ENCODE measurements at places on chromosomes 13 and 19.

GRCh38 chr13:40996426-40997092, 22.6 kb downstream of the ELF1 start:
- DNase-seq = no peak

GRCh38 chr19:57406516-57407123, 4.3 kb upstream of the ZNF17 start:
- DNase-seq = peak; percentile 43

GRCh38 chr19:10292206-10292788, 2.5 kb downstream of the ICAM5 start:
- DNase-seq = peak; percentile 73

- no peak for DNase-seq
These were observed 16.7 kb upstream of the FCGBP start for GRCh38 chr19:39951065-39951650.

DNA sequence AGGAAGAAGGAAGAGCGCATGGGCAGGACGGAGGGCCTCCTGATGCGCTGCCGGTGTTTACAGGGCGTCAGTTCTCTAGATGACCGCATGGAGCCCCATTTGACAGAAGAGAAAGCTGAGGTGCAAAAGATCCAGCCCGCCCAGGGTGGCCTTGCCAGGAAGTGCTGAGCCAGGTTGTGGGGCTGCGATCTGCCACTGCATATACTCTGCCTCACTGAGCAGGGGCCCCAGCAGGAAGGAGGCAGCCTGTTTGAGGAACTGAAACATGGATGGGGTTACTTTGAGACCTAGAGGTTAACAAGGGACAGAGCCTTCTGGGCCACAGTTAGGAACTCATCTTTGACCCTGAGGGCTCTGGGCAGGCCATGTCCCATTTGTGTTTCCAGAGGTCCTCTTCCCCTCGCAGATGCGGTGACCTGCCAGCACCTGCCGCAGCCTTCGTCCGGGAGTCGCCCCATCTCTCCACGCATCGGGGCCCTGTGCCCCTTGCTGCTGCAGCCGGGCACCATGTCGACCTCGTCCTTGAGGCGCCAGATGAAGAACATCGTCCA, 3.2 kb downstream of the EPN1 start:
- no peak for DNase-seq

DNA sequence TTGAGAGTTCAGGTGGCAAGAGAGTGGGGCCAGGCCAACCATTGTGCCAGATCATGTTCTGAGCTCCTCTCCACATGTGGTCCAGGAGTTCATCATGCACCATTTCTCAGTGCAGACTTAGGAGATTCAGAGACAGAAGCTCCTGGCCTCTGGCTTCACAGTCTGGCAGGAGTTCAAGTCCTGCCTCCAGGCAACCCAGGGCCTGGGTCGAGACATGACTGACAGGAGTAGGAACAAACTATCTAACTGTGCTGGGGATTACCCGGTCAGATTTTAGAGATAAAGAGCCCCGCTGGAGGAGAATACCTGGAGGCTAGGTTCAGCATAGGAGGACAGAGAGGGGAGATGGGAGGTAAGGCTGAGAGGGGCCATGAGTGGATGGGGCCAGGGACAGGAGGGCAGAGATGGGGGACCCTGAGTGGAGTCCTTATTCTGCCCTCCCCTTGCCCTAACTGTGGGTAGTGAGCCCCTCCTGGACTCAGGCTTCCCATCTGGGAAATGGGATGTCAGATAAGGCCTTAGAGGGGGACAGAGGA, 906 bp upstream of the CYP4F11 start:
- DNase-seq = no peak

- DNase-seq = no peak
These were observed 7.8 kb downstream of the MAG start for GRCh38 chr19:35299523-35300338.

DNA sequence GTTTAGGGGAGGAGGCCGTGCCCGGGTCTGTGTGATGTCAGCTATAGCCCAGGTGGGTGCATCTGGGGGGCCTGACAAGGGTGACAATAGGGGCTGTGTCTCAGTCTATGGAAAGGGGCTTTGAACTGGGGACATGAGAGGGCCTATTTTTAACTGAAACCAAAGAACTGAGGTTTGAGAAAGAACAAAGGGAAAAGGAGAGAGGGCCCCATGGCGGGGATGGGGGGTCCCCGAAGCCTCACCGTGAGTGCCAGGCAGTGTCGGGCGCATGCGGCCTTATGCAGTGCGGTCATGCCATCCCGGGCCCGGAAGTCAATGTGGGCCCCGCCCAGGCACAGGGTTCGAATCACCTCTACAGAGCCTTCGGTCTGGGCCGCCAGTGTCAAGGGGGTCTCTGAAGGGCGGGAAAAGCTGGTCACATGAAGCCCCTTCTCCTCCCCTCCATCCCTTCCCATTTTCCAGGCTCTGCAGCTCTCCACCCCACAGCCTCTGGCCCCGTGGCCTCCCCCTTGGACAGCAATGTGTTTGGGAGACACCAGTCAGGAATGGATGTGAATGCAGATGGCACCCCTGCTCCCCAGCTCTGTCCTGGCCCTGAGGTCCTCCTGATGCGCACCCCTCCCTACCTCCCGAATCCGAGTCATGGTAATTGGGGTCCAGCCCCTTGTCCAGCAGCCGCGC, 5.9 kb downstream of the SHANK1 start:
- no peak for DNase-seq

DNA sequence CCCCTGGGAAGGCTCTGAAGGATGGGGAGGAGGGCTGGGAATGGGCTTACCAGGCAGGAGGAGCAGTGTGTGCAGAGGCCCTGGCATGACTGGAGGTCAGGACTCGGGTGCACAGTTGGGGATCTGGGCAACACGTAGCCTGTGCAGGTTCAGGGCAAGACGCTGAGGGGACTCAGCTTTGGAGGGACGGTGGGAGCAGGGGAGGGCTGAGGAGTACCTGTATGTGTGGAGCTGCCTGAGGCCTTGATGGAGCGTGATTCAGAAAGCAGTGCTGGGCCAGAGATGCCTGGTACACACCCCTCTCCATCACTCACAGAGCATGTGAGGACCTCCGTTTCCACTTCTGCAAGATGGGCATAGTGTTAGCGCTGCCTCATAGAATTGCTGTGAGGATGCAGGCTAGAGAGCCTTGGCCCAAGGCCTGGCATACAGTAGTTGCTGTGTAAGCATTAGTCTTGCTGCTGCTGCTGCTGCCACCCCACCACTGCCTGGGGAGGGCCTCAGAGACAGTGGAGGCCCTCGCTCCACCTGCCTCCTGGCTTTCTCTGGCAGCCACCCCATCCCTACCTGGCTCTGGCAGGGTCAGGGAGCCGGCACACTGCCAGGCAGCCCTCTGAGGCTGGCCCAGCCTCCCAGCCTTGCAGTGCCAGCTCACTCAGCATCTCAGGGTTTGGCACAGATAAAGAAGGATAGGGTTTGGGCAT, 2.4 kb downstream of the PAK4 start:
- no peak for DNase-seq

GRCh38 chr19:30105727-30106126, 163.7 kb downstream of the URI1 start:
- no peak for DNase-seq

Measured in stimulated activated CD4-positive, alpha-beta T cell treated with anti-CD3 and anti-CD28 coated beads, Interleukin-12 subunit alpha, Interleukin-12 subunit beta, amount 100 ng/mL, for 24 hours (primary cell).